ENCODE measurements at places on chromosomes 2 and 18.

DNA sequence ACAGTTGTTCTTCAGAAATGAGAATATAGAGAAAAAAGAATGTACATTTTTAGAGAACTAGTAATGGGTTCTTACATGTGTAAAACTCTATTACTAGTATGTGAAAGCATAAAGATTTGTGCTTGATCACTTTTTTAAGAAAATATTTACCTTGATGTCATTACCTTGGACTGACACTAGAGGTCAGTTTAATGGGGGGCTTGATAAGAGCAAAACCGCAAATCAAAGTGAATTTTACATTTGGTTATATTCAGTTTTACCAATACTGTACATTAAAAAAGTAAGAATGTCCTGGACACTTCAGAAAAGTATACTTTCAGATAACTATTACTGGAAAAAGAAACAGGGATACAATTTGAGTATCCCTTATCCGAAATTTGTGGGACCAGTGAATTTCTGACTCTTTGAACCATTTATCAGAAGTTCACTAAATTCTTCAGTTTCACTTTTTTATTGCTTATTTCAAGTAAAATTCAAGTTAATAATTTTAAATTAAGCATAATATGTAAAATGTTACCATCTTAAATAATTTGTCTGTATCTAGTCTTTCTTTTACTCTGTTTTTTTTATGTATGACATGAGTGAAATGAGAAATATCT is 1149.5 kb downstream of the DSC3 start:
- no peak for DNase-seq

GRCh38 chr2:217177720-217178119 is 317.9 kb upstream of the TNP1 start:
- no peak for DNase-seq

DNA sequence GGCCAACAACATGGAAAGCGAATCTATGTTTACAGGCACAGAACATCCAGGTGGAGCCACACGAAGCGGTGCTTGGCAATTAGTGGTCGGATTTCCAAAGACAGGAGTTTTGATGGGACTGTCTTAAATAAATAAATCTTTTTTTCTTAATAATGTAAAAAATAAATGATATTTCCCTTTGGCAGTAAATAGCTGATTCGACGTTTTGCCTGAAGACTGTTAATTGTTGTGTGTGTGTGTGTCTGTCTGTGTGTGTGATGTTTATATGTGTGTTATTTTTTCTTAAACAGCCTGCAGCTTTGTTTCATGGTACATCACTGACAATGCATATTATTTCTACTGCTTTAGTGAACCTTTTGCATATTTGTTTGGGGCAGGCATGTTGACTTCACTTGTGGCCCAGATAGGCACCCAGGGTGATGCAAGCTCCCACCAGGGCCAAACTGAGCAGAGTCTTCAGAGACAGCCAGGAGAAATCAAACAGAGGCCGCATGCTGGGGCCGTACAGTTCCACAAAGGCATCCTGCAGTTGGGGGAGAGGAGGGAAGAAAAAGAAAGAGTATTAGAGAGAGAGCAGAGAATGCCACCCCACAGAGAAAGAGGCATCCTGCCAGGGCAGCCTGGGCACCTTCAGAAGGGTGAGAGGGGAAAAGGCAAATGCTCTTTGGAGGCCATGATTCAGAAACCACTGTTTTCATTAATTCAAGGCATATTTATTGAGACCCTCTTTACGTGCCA is 191.2 kb downstream of the BCL2 start:
- DNase-seq = no peak

DNA sequence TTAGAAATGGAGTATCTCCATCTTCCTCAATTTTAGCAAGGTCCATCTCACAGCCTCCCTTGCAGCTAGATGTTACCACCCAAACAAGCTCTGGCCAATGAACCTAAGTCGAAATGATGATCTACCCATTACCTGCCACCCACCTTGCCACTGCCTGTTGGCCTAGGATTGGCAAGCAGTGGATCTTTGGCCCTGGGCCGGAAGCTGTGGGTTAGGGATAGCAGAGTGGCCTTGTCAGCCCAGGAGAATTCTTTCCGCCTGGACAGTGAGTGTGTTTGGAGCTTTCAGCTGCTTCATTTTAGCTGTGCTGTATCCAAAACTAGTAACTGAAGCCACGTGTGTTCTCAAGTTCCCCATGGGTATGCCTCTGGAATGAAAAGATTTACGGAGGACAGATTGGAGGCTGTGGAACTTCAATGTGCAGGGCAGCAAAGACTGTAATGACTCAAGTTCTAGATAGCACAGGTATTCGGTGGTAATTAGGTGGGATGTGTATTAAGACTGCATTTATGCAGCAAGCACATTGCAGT is 7.7 kb upstream of the PARD6G start:
- DNase-seq = no peak

- no peak for DNase-seq
Observed at GRCh38 chr2:233353101-233353768, 1.1 kb upstream of the DGKD start.

DNA sequence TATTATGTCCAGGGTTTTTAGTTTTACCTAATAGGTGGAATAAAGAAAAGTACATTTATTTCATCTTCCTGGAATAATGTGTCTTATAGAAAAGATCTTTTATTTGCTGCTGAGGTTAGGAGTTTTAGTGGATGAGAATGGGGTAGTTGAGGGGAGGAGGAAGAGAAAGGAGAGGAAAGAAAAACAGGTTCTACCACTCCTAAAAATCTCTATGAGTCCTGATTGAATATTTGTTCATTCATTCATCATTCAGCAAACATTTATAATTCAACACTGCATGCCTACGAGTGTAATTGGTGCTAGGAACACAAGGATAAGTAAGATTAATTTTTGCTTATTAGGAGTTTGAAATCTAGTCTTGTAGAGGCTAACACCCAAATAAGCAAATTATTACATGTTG is 45.2 kb upstream of the SLC4A10 start:
- DNase-seq = no peak

DNA sequence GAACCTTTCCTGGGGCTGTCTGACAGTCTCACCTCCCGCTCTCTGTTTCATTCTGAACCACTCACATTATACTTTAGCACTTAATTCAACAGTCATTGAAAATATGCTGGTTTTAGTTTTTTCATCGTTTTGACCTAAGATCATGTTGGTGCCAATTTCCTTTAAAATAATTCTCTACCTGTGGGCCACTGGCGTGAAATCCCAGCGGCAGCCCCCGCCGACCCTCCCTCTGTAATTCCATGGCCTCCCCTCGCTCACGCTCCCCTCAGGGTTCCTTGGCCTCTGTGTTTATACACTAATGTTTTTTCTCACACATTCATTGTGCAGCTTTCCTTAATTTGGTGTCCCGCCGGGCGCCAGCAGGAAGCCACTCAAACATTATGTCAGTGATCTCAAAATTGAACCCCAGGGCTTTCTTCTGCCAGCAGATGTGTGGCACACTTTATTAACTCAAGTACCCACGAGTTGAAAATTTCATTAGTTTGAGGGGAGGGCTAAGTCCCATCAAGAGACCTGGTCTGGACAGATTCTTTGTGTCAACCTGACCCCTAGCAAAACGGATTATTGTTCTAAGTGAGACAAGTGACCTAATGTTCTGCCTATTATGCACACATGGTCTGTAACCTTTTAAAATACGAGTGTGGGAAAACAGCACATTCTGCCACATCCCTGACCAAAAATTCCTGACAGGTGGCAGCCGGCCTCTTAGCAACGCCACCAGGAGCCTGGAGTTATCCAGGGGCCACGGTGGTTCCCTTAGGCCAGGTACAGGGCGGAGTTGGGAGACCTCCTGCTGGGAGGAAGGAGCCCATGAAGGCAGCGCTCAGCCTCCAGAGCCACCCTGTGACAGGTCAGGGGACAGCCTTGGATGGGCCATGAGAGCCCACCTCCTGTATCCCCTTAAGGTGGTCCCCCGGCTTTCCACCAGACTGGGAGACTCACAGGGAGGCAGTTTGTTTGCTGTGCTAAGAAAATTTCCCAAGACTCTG is 53.1 kb downstream of the APOB start:
- DNase-seq = no peak

- DNase-seq = no peak
Observed at GRCh38 chr18:47458483-47458882, 207.0 kb upstream of the SKOR2 start.

GRCh38 chr2:217186668-217187159 is 326.9 kb upstream of the TNP1 start:
- no peak for DNase-seq

- no peak for DNase-seq
Observed at GRCh38 chr2:96131152-96131812, 7.0 kb downstream of the ASTL start.

DNA sequence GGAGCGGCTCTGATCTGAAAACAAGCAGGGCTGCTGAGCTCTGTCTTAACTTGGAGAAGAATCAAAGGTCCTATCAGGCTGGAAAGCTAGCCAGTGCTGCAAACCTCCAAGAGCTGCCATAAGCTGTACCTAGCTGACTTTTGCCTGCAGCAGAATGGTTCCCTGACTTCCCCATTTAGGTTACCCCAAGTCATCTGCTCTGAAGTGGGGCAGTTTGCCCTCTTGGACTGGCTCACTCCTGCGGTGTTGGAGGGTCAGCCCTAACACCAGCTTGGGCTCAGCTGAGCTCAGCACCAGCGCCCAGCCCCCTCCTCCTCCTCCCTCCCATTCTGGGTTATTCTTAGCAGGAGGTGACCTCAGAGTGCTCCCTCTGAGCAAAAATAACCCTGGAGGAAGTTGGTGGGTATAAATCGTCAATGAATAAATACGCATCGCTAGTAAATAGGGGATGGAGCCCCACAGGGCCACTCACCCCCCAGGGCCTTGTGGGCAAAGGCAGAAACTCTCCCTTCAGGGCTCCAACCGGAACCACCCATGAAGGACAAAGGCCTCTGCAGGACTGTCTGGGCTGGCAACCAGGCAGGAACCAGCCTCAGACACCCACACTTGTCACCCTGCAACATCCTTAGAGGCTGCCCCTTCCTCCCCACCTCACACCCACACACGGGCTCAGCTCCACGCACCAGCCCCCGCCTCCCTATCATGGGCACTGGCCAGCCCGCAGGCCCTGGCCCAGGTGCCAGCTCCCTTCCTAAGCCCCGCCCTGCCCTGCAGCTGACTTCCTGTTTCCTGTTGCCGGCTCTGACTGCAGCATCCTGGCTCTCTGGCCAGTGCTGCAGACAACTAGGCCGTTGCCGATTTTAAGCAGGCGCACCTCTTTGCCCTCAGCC is 46.9 kb downstream of the DNMT3A start:
- no peak for DNase-seq

DNA sequence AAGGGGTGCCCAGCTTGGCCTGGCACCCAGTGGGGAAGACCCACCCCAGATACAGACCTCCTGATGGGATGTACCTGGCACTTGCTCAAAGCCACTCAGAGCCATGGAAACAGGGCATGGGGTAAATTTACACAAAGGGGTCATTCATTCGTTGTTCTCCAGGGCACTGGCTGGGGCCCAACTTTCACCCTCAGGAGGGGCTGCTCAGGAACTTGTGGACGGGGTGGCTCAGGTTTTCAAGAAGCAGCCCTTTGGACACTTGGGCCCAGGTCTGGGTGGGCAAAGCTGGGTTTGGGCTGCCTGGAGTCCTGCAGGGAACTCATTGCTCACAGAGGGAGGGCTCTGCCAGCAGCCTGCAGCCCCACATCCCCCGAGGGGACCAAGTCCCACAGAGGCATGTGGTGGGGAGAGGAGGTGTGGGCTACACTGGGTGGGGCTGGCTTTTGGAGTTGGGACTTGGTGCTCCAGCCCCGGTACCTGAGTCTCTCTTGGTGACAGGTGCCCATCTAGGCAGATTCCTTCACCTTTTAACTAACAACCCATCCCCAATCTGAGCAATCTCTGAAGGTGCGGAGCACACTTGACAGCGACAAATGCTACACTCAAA is 172.3 kb downstream of the CELF4 start:
- no peak for DNase-seq

GRCh38 chr2:240066489-240066888 is 13.2 kb upstream of the OR6B3 start:
- no peak for DNase-seq

GRCh38 chr2:219309278-219309677 is at the start of gene PTPRN:
PTPRN (minus strand) TSS chr2:219309401; CDS start chr2:219309332, 69 bp downstream.
- DNase-seq = no peak

All from H1 (cell line).